DMS79 (cell line): ENCODE measurements at places on chromosomes 5 and 9.

GRCh38 chr5:8396246-8396645 lies 527.3 kb downstream of the MTRR start:
- DNase-seq: no peak

GRCh38 chr9:117296453-117296852 lies 118.4 kb downstream of the ASTN2 start:
- no peak for DNase-seq

GRCh38 chr5:59095480-59095879 lies 512.6 kb downstream of the RAB3C start:
- DNase-seq: no peak

DNA sequence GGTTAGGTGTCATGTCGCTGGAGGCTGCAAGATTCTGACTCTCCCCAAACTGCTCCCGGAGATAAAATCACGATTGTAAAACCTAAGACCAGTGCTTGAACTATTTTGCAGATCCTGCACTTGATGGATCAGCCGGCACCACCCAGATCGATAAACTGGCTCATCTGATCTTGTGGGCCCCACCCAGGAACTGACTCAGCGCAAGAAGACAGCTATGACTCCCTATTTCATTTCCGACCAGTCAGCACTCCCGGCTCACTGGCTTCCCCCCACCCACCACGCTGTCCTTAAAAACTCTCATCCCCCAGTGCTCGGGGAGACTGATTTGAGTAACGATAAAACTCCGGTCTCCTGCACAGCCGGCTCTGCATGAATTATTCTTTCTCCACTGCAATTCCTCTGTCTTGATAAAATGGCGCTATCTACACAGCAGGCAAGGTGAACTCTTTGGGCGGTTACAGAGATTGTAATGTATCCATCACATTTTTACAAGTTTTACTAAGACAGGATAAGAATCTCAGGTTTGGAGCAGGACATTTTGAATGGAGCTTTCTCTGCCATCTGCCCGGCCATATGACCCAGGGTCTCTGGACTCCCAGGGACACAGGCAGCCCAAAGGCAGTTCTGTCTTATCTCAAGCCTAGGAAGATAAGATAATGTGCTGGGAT lies 10.6 kb upstream of the PPP1R26 start:
- DNase-seq: no peak

- DNase-seq: no peak
Measured at GRCh38 chr5:176643491-176644219, 3.6 kb upstream of the TSPAN17 start.

DNA sequence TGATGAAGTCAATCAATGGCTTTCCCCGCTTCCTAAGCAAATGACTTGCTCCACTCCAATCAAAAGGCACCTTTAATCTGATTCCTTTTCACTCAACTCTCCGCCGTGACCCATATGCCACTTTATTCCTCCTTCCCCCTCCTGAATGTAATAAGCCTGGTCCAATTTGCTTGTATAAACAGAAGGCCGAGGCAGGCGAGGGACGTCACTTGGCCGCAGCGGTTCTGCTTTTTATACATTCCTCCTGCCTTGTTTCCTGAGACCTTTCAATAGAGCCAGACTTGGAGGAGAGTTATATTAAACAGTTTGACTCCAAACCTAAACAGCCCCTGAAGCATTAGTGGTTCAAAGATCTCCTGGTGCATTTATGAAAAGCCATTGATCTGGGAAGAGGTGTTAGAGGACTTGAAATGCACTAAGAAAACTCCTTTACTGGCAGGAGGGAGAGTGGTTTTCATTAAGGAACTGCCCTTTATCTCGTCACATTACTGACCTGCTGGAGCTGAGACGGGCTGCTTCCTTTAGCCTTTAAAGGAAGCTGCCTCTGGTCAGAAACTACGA lies 273.4 kb downstream of the SLIT3 start:
- no peak for DNase-seq

DNA sequence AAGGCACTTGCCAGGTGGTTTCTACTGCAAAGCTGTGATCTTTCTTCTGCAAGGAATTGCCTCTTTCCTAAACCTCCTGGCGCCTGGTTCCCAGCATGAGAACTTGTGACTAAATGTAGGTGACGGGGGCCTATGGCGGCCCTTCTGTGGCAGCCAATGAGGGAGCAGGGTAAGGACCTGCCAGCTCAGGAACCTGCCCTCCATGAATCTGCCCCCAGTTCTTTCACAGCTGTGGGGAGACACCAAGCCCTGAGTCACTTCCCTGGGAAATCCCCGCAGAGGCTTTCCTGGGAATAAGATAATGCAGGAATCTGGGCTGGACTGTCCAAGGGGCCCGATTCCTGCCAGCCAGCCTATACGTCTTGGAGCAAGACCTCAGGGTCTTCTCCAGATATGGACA lies 56.7 kb upstream of the CTNNA1 start:
- DNase-seq: no peak

- no peak for DNase-seq
Measured at GRCh38 chr9:134062461-134063087, 5.3 kb downstream of the BRD3 start.

DNA sequence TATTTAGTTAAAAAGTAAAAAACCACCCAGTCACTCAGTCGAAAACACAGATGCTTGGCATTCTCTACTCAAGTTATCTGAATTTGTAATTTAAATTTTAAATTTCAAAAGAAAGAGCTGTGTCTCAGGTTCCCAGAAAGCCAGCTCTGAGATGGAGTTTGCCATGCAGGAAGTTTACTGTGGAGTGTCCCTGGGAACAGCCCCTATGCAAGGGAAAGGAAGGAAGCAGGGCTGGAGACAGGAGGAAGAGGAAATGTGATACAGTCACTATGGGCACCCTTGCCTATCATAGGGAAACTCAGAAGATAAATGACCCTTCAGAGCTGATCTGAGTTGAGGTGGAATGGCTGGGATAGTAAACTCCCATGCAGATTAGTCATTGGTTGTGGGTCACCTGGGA lies 408.8 kb upstream of the ACTBL2 start:
- no peak for DNase-seq

DNA sequence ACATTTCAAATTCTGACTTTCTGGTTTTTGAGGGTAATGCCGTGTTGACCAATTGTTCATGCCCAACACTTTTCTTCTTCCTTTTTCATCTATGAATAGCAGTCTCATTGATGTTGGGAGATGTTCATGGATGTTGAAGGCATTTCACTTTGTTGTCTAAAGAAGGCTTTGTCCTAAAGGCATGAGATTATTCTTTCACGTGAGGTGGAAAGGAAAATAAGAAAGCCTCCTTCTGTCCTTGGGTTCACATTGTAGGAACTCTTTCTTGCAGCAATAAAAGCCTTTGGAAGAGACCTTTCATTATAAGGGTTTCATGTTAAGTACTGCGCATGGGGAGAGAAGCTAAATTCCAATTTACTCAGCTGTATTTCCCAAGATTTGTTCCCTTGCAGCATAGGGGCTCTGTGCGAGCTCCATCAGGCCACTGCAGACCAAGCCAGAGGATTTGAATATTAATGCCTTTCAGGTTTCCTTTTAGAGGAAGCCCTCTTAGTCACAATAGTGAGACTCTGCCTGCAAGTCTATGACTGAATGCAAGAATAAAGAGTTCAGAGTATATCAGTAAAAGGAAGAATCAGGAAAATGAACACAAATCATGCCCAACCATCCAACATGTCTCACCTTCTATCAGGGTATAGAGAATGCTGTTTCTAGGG lies 274.6 kb downstream of the TMEM38B start:
- DNase-seq: no peak

DNA sequence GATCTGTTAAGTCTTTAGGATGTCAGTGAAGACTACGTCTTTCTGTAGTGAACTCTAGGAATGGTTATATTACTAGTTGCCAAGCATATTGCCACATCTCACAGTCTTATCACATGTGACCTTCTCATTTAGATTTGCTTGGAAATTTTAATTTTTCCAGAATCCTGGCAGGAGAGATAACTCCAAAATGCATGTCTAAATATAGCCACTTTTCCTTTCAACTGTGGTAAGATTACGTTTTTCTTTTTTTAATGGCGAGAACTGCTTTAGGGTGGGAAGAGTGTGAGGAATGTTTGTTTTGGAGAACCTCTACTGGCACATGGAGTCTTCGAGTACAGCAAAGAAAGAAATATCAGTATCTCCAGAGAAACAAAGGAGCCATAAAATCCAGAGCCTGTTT lies 91.7 kb upstream of the ADAMTSL1 start:
- no peak for DNase-seq

- DNase-seq: no peak
Measured at GRCh38 chr5:158070859-158071258, 211.9 kb upstream of the CLINT1 start.

DNA sequence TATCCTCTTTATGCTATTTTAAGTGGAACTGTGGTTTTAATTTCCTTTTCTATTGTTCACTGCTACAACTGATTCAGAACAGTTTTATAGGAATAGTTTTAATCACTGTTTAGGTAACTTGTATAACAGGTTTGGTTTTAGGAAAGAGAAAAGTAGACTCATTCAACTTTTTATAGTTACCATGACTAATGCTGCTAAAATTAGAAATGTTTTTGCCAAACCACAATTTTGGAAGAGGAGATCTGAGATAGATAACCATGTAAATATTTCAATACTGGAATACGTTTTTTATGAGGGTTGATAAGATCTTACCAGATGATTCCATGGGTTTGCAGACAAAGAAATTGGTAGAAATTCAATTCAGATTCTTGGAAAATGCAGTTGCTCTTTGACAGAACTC lies 404.6 kb upstream of the ARRDC3 start:
- DNase-seq: no peak

GRCh38 chr5:79236970-79237739 lies 1.2 kb downstream of the JMY start:
- no peak for DNase-seq

- no peak for DNase-seq
Measured at GRCh38 chr5:118775790-118776499, 212.4 kb downstream of the DTWD2 start.

DNA sequence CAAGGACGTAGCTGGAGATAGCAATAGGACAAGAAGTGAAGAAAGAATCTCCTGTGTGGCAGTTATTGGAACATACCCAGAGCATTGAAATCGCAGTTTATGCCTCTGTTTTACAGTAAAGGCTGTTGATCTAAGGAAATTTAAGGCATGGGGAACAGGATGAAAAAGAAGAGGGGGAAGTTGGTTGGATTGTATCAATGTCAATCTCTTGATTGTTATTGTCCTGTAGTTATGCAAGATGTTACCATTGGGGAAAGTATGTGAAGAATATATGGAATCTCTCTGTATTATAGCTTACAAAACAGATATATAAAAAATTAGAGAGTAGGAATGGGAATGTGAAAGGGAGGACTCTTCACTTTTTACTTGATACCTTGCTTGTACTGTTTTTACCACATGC lies 195.6 kb upstream of the NREP start:
- no peak for DNase-seq

GRCh38 chr5:7754997-7755596 lies 95.8 kb downstream of the CFAP90 start:
- no peak for DNase-seq

DNA sequence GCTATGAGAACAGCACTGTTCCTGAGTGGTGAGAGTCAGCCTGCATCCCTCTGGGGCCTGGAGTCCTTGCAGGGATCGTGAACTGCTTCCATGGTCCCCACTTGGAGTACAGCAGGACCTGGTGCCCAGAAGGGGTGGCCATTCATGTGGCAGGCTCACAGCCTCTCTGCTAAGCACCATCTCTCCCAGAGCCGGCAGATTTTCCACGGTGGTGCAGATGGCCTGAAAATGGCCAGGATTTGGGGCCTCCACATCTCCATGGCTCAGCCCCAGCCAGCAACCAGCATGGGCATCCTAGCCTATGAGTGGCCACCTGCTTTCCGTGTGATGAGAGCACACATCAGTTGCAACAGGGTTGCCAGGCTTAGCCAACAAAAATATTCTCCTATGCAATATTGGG lies 33.9 kb upstream of the SEMA4D start:
- no peak for DNase-seq

GRCh38 chr9:9914174-9914573 lies 698.6 kb downstream of the PTPRD start:
- no peak for DNase-seq

DNA sequence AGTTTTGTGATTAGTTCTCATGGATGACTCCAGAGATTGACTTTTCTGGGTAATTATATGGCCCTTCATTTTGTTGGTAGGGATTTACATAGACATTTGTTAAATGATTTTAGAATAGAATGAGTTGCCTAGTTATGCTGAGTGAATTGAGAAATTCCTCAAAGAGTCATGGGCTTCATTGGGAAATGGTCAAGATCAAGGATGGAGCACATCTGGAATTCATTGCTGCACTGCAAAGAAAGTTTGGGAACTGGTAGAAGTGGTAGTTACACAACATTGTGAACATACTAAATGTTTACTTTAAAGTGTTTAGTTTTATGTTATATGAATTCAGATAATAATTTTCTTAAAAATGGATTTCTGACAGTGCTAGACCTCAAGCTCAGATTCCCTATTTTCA lies 46.5 kb downstream of the PIP5K1B start:
- DNase-seq: no peak

DNA sequence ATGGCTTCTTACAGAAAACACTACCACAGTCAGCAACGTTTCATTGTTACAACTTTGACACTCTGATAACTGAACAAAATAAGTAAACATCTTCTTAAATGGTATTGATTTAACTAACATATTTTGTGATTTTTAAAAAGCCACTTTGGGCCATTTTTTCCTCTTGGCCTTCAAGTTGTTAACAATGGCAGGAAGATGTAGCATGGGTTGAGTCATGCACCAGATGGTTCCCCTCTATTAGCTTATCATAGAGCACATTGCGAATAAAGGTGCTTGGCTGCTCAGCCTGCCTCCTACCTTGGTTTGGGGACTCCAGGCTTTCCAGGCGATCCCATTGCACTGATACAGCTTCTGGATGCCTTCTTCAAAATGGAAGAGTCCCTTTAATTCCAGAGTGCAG lies 24.1 kb upstream of the CER1 start:
- DNase-seq: no peak

GRCh38 chr5:59008816-59009473 lies 426.1 kb downstream of the RAB3C start:
- DNase-seq: no peak

DNA sequence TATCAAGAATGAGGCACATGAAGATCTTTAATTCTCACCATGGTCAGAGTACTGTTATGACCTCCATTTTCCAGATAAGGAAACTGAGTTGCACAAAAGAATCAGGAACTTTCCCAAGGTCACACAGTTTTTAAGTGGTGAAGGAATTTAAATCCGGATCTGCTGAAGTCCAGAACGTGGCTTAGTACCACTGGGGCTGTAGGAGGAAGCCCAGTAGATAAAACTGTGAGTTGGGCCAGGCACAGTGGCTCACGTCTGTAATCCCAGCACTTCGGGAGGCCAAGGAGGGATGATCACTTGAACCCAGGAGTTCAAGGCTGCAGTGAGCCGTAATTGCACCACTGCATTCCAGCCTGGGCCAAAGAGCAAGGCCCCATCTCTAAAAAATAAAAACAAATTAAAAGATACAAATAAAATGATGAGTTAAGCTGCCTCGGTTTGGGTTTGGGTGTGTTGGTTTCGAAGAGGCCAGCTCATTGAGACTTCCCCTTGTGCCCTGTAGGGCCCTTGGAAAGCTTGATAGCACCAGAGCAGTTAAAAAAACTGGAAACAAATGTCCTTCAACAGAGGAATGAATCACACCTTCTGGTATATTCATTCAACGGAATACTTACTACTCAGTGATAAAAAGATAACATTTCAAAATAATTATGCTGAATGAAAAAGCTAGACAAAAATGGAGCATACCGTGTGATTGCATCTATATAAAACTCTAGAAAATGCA lies 20.1 kb downstream of the ATOX1 start:
- DNase-seq: no peak

- no peak for DNase-seq
Measured at GRCh38 chr9:10534850-10535249, 78.0 kb downstream of the PTPRD start.
